ENCODE measurements at places on chromosomes 6 and 20.

GRCh38 chr20:59402681-59403080, 102.3 kb downstream of the EDN3 start:
- DNase-seq = no peak

DNA sequence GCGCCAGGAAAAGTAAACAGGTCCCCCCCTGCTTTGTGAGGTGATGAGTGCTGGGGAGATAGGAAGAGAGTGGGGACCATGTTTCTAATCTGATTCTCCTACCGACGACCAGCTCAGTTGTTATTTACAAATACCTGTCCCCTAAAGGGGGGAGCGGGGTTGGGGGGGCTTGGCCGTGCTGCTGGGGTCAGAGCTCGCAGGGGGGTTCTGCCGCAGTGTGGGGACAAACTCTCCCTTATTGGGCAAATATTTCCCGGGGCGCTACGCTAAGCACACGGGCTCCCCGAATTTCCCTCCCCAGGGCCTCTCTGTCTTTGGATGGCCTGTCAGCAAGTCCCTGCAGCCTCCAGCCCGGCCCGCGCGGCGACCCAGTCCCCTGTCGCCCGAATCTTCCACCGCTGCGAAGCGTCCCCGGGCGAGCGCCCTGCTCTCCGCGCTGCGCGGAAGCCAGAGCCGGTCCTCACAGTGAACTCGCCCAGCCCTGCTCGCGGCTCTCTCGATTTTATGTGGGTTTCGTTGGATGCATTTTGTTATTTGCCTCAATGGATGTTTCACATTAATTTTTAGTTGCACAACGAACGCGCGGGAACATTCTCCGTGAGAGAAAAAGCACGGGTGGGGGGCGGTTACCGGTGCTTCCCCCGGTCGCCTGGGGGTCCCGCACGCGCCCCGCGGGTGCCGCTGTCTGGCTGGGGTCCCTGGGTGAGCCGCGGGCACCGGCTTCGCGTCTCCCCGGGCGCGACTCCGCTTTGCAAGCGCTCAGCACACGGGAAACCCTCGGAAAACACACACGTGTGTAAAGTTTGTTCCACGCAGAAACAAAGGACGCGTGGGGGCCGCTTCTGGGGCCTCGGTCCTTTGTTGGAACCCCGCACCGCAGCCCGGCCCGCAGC, 1.5 kb upstream of the STX16 start:
- DNase-seq = peak; percentile 42

GRCh38 chr20:58815448-58815847, 35.3 kb downstream of the GNAS-AS1 start:
- no peak for DNase-seq

DNA sequence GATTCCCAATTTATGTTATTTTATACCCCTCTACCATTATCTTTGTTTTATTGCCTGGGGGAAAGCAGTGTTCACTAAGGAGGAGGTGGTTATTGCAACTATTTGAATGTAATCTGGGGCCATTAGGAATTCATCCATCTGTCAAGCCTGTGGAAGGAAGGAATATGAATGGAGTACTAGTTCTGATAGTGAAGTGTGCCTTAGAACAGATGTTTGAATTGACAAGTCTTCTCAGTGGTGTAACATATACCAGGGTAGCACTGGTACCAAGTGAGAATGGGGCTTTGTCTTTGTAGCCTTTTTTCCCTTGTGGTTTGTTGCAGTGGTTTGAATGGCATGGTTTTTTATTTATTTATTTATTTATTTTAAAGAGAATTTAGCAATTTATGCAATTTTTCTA, 27.9 kb upstream of the HDAC2 start:
- DNase-seq = no peak

- no peak for DNase-seq
Measured at GRCh38 chr6:39300739-39301138, 13.5 kb downstream of the KCNK17 start.

GRCh38 chr20:44112889-44113617, 73.9 kb downstream of the JPH2 start:
- no peak for DNase-seq

Measured in stimulated activated CD4-positive, alpha-beta T cell treated with anti-CD3 and anti-CD28 coated beads, Interleukin-12 subunit alpha, Interleukin-12 subunit beta, amount 100 ng/mL, for 4 hours (primary cell).